ENCODE measurements at places on chromosomes 4 and X.

DNA sequence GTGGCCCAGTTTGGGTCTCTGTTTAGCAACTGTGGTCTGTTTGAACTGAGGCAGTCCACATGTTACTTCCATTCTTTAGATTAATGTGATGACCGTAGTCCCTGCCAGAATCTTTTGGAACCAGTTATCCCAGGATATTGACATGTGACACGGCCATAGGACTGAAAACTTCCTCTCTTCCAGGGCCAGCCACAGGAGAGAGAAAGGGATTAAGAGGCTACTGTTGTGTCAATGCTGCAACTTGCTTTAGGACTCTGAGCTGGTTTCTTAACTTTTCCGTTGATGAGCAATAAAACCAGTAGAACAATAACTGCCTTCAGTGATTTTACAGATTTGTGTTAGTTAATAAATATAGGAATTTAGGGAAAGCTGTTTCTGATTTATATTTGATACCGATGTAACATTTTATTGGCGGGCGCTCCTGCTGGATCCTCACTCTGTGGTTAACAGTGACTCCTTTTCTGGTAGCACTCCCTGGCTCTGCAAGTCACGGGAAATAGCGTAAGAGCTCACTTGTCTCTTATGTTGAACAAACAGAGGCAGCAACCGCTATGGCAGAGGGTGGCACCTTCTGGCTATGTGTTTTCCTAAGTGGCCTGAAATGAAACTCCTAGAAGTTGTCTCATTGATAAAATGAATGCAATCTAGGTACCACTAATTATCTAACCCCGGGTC lies 2.5 kb downstream of the TENM3 start:
- no peak for DNase-seq

DNA sequence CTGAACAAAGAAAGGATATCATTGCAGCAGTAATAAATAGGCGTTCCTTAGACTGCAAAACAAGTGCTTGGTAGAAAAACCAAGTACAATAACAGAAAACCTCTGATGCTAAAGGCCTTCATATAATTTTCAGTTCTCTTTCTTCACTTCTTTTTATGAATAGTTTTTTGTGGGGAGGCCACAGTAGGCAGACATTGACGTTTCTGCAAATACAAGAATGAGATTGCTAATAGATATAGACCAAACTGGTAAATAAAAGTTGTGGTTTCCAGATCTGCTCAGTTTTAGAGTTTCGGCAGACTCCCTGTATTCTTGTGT lies 57.0 kb upstream of the RAP1GDS1 start:
- no peak for DNase-seq

GRCh38 chrX:76202471-76202870 lies 29.6 kb downstream of the PBDC1 start:
- no peak for DNase-seq

GRCh38 chr4:88584471-88584900 lies 7.8 kb upstream of the HERC3 start:
- DNase-seq = no peak

DNA sequence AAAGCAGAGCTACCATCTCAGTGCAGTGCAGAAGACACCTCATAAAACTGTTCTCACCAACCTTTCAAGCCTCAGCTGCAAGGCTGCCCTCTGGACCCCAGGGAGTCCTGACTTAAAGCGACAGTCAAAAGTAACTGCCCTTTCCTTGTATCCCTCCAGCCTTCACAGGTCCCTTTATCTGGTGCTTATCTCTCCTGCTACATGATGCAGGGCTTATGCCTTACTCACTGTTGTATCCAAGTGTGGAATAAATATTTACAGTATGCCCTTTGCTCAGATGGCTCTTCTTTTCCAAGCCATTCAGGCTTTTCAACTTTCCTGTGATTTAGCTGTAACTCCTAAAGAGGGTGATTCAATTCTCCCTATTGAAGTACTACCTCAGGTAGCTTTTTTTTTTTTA lies 92.6 kb downstream of the KDR start:
- no peak for DNase-seq

DNA sequence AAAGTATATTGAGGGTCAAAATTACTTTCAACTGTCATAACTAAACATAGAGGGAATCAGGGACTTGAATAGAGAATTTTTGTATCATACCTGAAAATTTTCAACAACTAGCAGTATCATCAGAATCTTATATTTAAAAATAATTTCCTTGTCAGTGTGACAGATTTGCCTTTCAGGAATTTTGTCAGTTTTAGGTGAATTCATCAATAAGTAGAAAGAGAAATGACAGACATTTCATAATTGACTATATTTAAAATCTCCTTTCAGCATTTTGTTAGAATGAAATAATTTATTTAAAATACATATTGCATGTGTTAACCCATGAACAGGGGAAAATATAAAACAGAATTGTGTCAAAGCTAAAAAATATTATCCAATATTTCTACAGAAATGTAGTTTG lies 8.6 kb upstream of the PDCL2 start:
- no peak for DNase-seq

- DNase-seq = peak; percentile 44
Measured at GRCh38 chrX:39759526-39760224, 338.1 kb downstream of the BCOR start.

DNA sequence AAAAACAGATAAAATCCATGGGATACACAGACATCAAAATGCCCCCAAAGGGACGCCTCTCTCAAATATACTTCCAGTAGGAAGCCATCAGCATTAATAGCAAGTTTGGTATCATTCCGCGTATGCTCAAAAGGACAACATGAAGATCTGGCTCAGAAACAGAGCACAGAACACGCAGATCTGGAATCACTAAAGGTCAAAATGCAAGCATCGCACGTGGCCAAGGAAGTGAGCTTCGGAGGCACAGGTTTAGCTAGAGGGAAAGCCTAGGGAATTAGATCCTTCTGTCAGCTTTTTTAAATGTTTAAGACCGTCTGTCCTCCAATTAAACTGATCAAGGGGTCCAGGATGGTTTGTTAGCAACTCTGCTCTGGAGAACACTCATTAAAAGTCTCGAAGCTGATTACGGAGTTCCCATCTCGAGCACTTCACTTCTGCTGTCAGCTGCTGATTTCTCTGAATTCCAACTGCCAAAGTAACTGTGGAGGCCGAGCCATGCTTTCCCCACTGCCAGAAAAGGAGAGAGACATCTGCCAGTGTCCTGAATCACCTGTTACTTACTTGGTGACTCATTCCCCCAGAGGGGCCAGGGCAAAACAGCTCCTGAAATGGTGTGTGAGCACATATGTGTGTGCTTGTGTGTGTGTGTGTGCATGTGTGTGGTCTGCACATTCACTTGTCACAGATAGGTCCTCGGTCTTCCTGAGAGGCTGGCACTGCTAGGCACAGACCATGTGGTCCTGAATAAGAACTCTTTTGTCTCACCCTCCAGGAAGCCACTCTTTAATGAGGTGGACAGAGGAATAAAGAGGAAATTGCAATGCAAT lies 177.7 kb upstream of the PPARGC1A start:
- peak; percentile 42 for DNase-seq
